NCI-H526 treated with DMSO at 0.1 percent for 48 hours (cell line): ENCODE measurements at places on chromosomes 13 and 19.

DNA sequence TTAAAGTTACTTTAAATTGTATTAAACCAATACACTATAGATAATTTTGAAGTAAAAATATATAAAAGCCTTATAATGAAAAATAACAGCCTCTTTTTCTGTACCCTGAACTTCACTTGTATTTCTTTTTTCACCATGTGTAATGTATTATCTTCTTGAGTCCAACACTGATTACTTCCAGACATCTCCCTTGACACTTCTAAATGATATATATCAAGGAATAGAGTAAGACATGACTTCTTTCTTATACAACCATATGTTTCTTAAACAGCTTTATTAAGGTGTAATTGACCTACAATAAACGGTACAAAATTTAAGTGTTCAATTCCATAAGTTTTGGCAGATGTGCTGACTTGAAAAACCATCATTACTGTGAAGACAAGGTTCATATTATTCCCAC is 531.9 kb downstream of the OLFM4 start:
- no peak for DNase-seq

DNA sequence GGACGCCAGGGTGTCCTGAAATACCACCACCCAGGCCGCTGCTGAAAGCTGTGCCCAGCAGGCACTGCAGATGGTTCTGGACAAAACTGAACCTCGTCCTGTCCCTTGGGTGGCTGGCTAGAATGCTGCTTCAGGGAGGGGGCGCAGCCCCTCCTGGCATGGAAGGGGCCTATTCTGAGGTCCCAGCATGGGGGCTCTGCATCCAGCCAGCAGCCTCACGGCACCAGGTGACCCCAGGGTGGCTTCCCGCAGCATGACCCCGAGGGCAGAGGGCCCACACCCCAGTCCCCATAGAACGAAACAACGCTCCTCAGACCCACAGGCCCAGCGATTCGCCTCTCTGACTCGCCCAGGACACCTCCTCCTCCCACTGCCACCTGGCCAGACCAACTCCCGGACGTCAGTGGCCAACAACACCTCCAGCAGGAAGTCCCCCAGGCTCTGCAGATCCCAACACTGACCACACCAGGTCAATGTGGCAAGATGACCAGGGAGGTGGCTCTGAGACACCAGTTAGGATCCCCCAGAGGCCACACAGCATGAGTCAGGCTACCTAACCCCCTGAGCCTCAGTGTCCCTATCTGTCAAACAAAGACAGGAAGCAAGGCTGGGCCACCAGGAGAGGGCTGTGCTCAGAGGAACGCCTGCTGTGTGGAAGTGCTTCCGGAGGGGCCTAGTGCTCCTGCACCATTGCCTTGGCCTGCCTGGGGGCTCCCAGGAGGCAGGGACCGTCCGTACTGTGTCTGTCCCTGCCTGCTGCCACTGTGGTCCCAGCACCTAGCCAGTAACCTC is 6.1 kb downstream of the MKNK2 start:
- no peak for DNase-seq

DNA sequence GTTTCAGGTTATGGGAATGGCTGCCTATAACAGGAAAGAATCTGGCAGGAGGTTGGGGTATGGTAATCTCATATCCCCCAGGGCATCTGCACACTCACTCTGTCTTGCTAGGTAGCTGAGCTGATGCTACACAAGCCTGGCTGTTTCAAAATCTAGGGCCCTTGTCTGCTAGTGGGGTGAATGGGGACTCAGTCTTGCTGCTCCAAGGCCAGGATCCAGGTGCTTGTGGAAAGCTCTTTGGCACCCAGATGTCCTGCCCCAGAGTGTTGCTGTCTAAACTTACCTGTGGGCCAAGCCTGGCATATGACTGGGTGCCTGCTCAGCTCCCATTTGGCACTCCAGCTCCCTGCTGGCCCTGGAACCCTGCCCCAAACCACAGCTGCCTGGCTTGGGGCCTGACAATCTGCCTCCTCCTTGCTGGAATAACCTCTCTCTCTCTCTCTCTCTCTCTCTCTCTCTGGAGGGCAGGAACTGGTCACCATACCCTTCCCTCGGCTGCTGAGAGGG is 158.1 kb upstream of the TSC22D1 start:
- DNase-seq: no peak

- DNase-seq: no peak
Observed at GRCh38 chr13:61413572-61414535, 1.8 kb downstream of the PCDH20 start.

- no peak for DNase-seq
Observed at GRCh38 chr19:13838435-13839129, 38.4 kb upstream of the NANOS3 start.

GRCh38 chr13:100298691-100299090 is 209.8 kb downstream of the PCCA start:
- no peak for DNase-seq

DNA sequence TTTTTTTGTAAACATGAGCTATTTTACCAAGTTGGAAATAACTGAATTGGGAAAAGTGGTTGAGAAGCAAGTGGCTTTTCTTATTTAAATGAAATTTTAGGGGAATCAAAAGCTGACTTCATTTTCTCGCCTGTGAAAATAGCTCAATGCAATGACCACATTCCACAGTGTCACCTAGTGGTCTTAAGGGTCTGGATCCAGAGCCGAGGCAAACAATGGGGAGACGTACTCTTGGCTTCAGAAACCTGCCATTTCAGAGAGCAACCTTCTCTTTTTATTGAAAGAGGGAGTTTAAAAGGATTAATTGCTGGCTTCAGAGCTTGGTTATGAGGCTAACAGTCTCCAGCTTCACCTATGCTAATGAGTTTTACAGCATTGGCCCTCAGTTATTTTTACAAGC is 39.7 kb upstream of the RXFP2 start:
- DNase-seq: no peak

- DNase-seq: no peak
Observed at GRCh38 chr19:21699197-21699596, 68.2 kb downstream of the ZNF100 start.
